ENCODE measurements at places on chromosomes 13 and 19.

DNA sequence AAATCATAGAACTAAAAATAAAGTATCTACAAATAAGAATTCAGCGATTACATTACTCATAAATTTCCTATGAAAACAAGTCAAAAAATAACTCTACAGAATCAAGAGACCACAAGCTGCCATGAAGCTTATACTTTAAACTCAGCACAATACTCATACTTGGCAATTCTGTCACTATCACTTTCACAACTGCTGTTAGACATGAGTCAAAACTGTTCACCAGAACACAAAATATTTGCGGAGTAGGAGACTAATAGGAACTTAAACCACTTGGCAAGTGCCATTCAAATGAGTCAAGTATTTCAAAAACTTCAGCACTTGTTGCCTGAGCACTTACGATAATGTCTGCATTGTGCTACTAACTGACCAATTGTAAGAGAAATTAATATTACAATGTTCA is 387.8 kb upstream of the GPC6 start:
- no peak for DNase-seq

GRCh38 chr13:109448629-109449028 is 337.8 kb downstream of the IRS2 start:
- DNase-seq = no peak

GRCh38 chr13:65660731-65661130 is 1569.4 kb downstream of the PCDH9 start:
- no peak for DNase-seq

- DNase-seq = peak; percentile 79
Observed at GRCh38 chr13:94345374-94346195, 133.9 kb downstream of the DCT start.

DNA sequence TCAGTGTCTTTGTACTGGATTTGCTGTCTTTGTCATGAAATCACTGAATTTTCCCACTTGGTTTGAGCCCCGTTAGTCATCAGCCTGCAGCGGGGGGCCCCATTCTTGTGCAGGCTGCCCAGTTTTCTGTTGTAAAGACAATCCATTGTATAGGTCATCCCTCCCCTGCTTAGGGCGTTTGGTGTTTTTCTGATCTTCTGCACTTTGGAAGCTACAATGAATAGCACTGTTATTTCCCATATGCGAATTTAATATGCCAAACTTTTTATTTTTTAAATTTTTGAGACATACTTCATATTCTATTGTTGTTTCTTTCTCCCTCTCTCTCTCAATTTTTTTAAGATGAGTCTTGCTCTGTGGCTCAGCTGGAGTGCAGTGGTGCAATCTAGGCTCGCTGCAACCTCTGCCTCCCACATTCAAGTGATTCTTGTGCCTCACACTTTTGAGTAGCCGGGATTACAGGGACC is 9.0 kb downstream of the SLC27A1 start:
- no peak for DNase-seq

DNA sequence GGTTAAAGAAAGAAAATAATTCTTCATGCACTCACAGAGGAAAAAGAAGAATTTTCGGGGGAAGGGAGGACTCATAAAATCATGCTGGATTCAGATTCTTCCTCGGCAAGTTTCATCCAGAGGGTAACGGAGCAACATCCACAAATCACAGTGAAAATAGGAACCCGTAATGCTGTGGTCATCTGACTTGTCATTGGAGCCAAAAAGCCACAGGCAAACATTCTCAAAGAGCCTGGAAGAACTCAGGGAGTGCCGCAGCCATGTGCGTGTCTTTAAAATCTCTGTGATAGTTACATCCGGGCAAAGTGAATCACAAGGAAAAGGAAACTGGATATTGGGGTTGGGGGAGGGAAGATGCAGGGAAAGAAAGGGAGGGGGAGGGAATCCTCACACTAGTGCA is 33.0 kb upstream of the VSTM2B start:
- DNase-seq = no peak

DNA sequence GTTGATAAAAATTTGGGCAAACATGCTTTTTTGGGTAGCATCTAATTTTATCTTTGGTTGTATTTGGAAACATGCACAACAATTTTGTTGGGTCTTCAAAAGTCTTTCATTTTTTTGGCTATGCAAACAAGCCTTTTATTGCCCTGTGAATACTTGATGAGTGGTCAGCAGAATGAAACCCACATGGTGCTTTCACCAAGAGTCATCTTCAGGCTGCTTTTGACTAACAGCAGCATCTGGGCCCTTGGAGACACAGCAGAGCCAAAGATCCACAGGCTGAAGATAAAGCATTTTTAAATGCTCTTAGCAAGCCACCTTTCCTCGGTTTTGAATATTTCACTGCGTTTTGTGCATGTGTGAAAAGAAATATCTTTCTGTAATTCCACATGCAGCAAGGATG is 154.9 kb downstream of the FGF9 start:
- DNase-seq = no peak

DNA sequence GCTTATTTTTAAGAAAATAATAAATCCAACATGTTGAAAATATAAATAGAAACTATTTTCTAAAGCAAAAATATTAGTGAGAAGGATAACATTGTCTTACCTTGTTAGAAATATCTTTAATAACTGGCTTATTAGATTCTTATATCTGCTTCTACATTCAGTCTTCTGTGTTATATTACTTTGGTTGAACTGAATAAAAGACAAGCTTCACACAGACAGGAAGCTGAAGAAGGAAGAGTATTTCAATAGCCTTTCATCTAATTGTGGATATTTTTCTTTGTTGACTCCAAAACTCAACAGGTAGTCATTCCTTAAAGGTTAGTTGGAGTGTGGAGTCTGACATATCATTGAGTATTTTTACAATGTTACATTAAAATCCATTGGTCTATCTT is 10.9 kb downstream of the SETDB2 start:
- DNase-seq = no peak

DNA sequence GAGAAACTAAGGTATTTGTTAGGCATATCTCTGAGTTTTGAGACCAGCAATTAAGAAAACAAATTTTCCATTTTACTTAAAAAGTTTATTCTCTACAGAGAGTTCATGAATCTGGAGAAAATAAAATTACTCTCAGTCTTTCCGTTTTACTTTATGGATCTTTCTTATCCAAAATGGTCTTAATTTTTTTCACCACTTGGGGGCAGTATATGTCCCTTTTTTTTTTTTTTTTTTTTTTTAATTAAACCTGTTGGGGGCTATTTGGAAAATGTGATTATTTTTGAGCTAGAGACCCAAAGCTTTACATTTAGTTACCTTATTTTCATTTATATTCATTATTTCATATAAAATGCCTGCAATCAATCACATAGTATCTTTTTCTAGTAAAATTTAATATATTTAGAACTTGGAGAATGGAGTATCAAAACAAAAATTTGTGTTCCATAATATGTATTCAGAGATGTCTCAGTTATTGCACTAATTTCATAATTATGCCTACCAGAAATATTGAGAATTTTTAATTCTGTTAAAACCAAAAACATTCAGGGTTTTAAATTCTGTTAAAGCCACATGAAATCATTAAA is 27.1 kb downstream of the PIBF1 start:
- DNase-seq = no peak

DNA sequence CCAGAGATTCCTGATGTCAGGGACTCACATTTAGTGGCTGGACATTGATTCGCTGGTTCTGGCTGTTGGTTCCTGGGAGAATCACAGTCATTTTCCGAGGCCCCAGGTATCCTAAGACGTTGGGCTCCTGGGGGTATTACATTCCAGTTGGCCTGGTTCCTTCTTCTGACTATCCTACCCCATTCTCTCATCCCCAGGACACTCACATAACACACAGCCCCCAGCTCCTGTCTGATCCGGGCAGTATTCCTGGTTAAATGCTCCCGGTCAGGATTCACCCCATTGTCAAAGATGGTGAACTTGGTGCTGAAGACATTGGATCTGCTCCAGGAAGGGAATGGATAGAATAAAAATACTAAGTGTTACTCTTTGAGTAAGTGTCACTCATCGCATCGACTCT is 11.5 kb downstream of the PPP1R15A start:
- DNase-seq = no peak

DNA sequence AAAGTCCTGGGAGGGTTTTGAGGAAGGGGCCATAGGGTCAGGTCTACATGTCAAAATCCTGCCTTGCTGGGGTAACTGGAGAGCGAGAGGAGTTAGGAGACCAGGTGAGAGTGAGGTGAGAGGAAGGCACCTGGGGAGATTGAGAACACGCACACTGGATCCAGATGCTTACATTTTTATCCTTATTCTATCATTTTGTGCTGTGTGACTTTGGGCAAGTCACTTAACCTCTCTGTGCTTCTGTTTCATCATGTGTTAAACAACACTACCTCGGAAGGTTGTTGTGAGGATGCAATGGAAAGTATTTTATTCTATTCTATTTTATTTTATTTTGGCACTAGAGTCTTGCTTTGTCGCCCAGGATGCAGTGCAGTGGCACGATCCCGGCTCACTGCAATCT is 3.5 kb downstream of the C19orf81 start:
- no peak for DNase-seq

DNA sequence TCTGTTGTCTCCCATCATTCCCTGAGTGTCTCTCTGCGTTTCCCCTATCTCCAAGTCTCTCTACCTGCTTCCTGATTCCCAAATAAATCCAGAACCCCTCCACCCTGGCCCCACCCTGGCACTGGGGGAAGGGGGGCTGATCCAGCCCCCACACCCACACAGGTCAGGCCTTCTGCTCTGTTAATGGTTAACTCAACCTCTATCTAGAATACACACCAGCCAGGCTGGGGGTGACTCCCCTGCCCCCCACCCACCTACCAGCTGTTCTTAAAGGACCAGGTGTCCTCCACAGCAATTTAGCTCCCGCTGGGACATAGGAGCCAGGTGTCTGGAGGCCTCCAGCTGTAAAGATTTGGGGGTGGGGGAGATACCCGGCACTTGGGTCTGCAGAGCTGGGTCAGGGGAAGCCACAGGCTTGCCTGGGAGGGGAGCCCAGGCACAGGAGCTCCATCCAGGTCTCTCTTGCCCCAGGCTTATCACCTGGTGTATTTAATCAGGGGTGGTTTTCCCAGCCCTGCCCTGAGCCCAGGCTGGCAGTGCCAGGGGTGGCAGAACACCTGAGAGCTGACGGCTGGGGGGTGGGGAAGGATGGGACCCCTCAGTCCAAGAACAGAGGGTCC is 3.9 kb downstream of the IRF2BP1 start:
- DNase-seq = peak; percentile 28

DNA sequence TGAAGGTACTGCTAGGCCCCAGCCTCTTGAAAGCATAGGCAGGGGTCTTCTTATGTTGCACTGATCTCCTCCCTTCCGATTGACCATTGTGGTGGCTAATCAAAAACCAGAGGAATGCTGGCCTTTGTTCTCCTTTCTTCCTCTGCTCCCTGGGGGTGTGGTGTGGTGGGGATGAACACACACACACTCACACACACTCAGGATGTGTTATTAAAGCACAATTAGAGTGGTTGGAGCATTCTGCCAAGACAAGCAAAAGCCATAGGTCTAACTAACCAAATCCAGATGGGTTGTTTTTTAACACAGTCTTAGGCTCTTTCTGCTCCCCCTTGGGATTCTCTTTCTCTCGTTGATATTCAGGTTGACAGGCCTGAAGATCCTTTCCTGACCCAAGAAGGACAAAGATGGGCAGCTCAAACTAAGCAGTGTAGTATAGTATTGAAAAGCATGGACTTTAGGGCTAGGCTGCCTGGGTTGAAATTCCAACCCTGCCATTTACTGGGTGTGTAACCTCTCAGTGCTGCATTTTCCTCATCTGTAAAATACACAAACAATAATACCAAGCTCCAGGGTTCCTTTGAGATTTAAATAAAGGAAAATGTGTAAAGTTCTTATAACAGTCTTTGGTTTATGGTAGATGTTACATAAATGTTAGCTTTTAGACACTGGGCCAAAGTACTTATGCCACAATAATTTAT is 25.5 kb upstream of the DGKH start:
- DNase-seq = no peak

GRCh38 chr19:18718015-18718526 is 34.6 kb downstream of the CRTC1 start:
- no peak for DNase-seq

GRCh38 chr19:12828494-12828893 is 5.9 kb downstream of the RTBDN start:
- DNase-seq = peak; percentile 55

GRCh38 chr19:16000024-16000663 is 51.3 kb downstream of the OR10H4 start:
- no peak for DNase-seq

- DNase-seq = no peak
Observed at GRCh38 chr19:13770013-13770635, 4.1 kb upstream of the C19orf53 start.
